MCF 10A (cell line): ENCODE measurements at places on chromosomes 11 and 22. TPM values are rescaled to one million over a fixed set of nuclear protein-coding genes. Genes with fewer than 3 reads are reported as not detected.

CCDC89 gene
- not detected in 2 replicates for total RNA-seq

DNA sequence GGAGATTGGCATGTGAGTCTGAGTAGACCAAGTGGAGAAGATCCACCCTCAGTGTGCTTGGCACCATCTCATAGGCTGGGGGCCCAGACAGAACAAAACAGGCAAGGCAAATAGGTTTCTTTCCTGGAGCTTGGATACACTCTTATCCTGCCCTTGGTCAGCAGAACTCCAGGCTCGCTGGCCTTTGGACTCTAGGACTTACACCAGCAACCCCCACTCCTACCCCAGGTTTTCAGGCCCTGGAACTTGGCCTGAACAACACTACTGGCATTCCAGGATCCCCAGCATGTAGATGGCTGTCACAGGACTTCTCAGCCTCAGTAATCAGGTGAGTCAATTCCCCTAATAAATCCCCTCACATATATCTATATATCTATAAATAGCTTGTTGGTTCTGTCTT lies 637.7 kb downstream of the OPCML start:
- no peaks in the 10 kb centered on the region for H3K27me3 ChIP-seq
- H3K4me3 ChIP-seq: no peak overlapping the region
- no peak for DNase-seq
- no peak overlapping the region for H3K27ac ChIP-seq
- H3K4me1 ChIP-seq: no peaks in the 10 kb centered on the region

DNA sequence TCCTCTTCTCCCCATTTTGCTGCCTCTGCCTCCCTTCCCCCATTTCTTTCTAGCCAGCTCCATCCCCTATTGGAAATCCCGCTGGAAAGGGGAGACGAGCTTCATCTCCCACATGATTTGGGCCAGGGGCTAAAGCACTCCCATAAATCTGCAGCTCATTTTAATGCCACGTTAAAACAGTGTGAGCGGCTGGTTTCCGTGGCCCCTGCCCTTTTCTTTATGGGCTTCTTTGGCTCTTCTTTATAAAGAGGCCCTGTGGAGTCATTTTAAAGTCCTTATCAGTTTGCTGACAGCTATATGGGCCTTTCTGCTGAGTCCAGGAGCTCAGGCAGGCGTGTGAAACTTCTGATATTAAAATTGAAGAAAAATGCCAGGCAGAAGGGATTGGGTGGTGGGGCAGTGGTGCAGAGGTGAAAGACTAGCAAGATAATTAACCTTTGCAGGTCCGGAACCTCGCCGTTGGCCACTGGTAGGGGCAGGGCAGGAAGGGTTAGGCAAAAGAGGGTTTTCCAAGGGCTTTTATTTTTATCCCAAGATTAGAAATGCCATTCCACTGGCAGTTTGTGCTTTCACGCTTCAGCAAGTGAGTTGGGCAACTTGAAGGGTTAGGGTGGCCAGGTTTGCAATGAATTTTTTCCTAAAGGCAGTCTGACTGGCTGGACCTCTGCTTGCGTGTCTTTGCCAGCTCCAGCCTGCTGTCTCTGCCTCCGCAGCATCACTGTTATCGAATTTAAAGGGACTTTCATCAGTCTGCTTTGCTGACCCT lies 44.3 kb downstream of the EXT2 start:
- no peak overlapping the region for H3K4me3 ChIP-seq
- H3K4me1 ChIP-seq: peaks cover 6% of the 10 kb centered on the region
- H3K36me3 ChIP-seq: peaks cover 7% of the 10 kb centered on the region
- H3K27me3 ChIP-seq: no peaks in the 10 kb centered on the region
- no peak for DNase-seq
- no peak overlapping the region for H3K27ac ChIP-seq

MYO7A gene
- total RNA-seq: 0.26 and 0.27 TPM in 2 replicates

DDX25 gene
- total RNA-seq: not detected in 2 replicates
